Ammon's horn (tissue), 1 donor: ENCODE measurements at places on chromosomes 1 and 21.

DNA sequence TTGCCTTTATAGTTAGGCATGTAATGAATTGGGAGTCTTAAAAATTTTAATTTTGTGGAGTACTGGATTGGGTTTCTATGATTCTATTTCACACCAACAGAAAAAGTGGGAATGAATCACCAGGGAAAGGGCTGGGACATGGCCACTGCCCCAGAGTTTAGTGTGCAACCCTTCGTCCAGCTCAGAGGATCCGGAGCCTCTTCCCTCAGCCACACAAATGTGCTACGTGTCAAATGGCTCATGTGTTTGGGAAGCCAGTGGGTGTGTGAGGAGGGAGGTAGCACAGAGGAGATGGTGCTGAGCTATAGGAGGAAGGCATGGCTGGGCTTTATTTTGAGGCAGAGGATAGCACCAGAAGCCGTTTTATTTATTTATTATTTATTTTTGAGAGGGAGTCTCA lies 247.3 kb downstream of the SIPA1L2 start:
- DNase-seq: no peak

GRCh38 chr1:60935599-60936110 lies 146.7 kb upstream of the NFIA start:
- DNase-seq: no peak

GRCh38 chr1:28056129-28056925 lies 32.1 kb downstream of the EYA3 start:
- DNase-seq: no peak

- no peak for DNase-seq
Measured at GRCh38 chr1:91876040-91876470, 9.9 kb downstream of the TGFBR3 start.

GRCh38 chr1:228493141-228494043 lies 6.2 kb downstream of the RNF187 start:
- DNase-seq: no peak
